ENCODE measurements at places on chromosomes 6 and 20.
A peak's percentile ranks its signal among the peaks of the same experiment; 100 is the strongest.

DNA sequence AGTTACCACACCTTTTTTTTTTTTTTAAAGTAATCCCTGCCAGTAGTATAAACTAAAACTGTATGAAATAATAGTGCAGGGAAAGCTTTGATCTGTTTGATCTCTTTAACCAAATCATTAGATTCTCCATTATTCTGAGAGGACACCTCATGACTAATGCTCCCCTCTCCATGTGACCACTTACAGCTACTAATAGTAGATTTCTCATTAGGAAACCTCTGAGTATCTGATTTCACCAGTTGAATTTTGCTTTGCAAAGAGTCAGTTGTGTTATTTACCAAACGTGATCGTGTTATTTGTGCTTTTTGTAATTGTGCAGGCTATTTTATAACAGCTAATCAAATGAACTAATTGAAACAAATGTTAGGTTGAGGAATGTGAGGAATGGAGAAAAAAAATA, 12.5 kb downstream of the CASP8AP2 start:
- DNase-seq: no peak

GRCh38 chr20:38372806-38373205, 26.5 kb downstream of the LBP start:
- DNase-seq: no peak

DNA sequence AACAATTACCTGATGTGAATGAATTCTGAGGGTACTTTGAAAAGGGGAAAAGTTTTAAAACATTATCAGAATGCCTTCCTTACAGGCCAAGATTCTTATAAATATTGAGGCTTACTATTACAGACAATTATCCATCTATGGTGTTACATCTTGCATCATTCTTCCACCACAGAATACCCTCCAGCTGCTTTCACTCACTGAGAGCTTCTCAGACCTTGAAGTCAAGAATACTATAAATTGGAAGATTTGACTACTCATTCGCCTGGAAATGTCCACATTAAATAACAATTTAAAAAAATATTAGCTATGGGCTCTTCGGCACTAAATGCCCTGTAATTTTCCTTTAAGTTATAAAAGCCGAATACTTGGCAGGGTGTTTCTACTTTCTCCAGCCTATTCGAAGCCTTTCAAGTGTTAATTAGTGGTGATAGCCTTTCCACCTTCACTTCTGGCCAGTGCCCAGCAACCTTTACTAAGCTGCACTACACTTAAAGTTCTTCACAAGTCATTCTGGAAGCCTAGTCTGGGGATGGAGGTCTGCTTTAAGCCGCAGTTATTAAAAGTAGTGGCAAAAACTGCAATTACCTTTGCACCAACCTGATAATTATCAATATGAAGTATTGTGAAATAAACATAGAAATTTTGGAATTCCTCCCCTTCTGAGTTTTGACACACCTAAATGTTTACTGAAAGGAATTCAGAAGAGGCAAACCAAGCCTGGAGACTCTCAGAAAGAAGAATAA, 100.9 kb downstream of the BMP5 start:
- no peak for DNase-seq

GRCh38 chr6:97040355-97040860, 115.9 kb downstream of the KLHL32 start:
- DNase-seq: no peak

DNA sequence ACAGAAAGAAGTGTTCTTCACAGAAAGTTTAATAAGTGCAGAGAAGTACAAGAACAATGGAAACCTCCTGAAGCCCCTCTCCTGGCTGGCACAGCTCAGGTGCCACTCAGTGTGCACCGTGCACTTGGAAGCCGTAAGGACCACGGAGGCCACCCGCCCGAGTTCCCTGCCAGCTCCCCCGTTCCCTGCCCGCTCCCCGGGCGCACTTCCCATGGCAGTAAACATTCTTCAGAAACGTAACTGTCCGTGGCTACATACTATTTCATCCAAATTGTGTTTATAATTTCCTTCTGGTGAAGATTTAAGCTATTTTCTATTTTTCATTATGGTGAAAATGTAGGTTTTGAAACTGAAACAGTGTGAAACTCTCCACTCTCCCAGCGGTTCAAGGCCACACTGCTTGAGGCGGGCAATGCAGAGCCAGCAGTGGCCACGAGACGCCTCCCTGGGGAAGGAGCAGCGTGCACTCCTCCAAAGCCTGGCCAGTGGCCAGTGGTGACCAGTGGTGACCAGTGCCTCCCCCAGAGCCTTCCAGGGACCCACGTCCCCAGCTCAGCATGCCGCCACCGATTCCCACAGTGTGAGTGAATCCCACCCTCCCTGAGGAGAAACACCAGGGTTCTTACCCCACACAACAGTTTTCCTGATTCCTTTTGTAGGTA, 46.4 kb downstream of the TAF4 start:
- no peak for DNase-seq

DNA sequence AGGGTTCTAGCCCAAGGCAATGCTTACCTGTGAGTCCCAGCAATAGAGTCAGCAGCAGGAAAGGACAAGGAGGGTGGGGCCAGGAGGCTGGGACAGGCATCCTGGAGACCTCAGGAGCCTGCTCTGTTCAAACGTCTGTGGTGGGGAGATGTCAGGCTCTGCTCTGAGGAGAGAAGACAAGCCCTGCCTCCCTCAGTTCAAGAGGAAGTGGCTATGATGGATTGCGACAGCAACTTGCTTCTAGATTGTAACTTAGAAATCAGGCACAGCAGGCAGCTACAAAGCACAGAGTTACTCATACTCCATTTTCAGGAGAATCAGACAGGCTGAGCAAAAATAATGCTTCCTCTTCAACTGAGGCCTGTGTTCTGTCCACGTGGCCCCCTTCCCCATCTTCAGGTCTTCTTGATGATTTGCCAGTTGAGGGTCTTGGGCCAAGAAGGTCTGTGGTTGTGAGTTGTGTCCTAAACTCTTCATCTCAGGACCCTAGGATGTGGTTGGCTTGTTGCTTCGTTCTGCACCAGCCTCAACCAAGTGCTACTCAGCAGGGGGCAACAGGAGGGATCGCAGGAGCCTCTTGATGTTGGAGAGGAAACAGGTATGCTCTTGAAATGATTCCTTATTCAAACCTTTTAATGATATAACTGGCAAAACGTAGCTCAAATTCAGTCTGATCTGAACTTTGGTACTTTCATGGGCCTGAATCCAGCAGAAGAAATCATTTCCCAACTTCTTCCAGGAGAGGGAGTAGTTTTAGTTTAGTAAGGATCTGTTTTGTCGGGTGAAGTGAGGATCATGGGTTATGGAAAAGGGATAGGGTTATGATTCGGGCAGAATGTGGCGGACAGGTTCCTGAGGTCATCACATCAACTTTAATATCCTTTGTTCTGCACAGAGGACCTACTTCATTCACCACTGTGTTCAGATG, 31.0 kb downstream of the SIRPB1 start:
- DNase-seq: no peak

DNA sequence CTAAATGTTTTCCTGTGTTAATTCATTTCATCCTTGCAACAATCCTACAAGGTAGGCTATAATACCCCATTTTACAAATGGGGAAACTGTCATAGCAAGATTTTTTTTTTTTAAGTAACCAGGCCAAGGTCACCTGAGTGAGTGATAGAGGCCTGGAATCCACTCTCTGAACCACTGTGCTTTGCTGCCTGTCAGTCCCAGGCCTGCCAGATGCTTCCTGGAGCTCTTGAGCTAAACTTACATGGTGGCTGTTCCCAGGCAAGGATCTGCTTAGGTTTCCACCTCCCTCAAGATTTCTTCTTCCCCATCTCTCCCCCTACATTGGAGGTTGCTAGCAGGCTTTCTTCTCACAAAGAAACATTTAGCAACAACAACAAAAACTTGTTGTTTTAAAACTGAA, 32.7 kb upstream of the RNF8 start:
- DNase-seq: no peak

DNA sequence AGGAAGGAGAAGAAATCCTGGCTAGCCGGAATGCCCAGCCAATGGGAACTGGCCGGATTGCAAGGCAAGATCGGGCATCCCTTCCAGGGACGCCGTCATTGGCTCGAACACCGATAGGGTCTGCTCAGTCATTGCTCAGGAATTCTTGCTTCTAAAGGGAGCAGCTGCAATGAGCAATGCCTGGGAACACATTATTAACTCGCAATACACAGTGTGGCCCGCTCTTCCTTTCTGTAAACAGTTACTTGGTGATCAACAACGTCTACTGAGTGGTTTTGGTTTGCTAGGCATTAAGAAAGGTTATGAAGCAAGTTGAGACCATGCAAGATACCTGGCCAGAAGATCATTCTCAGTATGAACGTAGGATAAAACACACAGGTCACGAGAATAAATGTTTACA, 165.4 kb upstream of the CITED2 start:
- DNase-seq: peak; percentile 82

DNA sequence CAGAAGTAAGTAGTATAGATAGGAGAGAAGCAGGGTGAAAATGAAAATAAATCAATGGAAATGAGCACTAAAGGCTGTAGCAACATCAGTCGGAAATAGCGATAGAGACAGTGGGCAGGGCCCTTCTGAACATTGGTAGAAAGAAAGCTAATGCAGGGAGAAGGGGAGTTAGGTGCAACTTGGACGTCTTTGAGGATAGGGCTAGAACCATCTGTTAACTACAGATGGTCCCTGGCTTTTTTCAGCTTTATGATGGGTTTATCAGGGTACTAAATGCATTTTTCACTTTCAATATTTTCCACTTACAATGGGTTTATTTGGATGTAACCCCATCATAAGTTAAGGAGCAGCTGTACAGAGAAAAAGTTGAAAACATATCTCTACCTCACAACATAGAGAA, 72.8 kb upstream of the CNR1 start:
- no peak for DNase-seq

DNA sequence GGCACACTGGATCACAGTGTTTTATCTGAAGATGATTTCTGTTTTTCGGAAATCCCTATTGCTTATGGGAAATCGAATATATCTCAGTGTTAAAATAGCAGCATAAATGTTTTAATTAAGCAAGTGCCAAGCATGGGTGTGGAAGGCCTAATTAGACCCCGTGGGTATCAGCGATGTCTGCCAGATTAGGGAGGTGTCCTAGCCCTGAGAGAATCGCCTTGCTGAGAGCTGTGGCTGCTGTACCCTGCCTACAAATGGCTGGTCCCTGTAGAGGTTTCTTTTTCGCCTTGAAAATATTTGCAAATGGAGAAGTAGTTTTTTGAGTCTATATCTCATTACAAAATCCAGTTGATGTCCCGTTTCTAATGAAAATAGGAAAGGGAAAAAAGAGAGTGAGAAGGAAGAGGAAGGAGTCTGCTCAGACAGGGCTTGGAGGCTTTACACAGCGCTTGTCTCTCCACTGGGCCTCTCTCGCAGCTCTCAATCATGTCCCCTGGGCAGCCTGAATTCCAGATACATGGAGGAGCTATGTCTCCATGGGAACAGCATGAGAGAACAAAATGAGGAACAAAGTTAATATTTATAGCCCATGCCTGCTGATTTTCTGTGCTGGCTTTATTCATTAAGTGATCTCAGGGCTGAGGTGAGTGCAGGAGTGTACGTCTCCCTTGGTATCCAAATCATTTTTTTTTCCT, 35.2 kb upstream of the BCLAF1 start:
- no peak for DNase-seq

Data from Caco-2 (cell line).